ENCODE measurements at places on chromosomes 12 and 14.

- no peak for DNase-seq
Observed at GRCh38 chr12:123860377-123860776, 98.3 kb downstream of the DNAH10 start.

DNA sequence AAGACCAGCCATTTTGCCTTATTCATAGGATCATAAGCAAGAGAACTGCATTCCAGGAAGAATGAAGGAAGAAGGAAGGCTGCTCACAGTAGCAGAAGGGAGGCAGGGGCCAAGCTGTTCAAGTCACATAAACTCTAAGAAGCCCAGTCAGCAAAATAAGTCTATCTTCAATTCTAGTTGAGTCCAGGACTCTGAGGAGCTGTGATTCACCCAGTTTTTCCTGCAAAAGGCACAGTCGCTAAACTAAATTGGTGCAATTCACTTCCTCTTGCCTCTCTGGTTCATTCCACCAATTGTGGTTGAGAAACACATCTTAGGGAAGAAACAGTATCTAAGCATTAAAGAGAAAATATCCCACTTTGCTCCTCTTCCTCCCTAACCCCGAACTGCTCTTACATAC, 9.8 kb downstream of the ZNF641 start:
- DNase-seq, result no peak

DNA sequence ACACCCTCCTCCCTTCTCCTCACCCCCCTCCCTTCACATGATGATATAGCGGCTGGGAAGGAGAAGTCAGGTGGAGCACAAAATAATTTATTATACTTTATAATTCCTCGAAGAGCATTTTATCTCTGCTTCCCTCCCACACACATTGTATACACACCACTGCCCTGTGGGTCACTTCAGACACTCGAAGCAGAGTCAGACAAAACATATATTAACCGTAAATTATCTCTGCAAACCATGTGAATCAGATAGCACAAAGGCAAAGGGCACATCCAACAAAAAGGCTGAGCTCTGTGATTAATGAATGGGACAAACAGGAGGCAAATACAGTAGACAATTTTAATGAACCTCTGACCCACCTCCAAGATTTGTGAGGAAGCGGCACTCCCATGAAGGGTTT, 450.7 kb downstream of the GALC start:
- no peak for DNase-seq

DNA sequence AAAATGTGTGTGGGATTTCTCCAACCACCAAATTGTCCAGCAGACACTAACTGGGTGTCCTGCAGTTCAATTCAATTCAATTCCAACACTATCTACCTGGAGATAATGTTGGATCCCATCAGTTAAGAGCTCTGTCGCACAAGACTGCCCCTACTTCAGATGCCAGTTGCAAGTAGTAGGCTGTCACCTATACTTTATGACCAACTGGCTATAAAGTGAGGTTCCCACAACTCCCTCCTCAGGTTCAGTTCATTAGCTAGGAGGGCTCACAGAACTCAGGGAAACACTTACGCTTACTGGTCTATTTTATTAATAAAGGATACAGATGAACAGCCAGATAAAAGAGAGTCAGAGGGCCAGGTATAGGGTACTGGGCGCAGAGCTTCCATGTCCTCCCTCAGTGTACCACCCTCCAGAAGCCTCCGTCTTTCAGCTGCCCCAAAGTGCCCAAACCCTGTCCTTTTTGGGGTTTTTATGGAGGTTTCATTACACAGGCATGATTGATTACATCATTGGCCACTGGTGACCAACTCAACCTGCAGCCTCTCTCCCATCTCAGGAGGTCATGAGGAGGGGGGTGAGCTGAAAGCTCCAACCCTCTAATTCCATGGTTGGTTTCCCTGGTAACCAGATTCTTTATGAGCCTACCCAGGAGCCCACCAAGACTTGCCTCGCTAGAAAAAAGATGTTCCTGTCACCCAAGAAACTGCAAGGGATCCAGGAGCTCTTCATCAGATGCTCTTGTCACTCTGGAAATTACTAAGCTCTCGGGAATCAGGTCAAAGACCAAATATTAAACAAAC, 7.5 kb upstream of the SERPINA5 start:
- no peak for DNase-seq

GRCh38 chr12:97910559-97910958, 448.0 kb downstream of the RMST start:
- DNase-seq, result no peak

GRCh38 chr14:102654298-102654697, 61.8 kb downstream of the RCOR1 start:
- peak; percentile 38 for DNase-seq

DNA sequence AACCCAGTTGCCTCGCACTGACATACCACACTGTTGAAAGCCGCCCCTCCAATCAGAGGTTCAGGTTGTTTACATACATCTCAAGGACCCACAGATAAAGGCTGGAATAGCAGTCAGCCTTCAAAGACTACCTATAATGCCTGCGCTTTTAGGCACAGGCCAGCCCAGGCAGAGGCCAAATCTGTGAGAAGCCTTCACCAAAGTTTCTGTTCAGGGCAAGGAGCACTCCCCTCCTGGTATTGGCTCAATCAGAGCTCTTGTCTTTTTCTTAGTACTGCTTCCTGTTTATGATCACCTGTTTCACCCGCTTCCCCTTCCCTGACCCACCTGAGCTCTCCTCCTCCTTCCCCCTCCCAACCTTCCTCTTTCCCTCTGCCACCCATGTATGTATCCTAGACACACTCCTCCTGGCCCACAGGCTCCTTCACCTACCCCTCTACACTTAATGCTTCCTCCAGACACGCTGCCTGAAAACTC, 34.8 kb downstream of the DUSP16 start:
- no peak for DNase-seq

DNA sequence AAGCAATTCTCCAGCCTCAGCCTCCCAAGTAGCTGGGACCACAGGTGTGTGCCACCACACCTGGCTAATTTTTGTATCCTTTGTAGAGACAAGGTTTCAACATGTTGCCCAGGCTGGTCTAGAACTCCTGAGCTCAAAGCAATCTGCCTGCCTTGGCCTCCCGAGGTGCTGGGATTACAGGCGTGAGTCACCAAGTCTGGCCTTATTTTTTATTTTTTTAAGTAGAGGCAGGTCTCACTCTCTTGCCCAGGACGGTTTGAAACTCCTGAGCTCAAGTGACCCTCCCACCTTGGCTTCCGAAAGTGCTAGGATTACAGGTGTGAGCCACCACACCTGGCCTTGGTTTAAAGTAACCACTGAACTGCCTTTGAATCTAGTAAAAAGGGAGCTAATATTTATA, 56.8 kb downstream of the SPPL3 start:
- DNase-seq, result no peak

GRCh38 chr12:26226122-26226521, 30.7 kb downstream of the SSPN start:
- DNase-seq, result no peak

- no peak for DNase-seq
Observed at GRCh38 chr14:100788517-100788916, 37.4 kb upstream of the MEG3 start.

- no peak for DNase-seq
Observed at GRCh38 chr12:15130541-15130940, 90.7 kb downstream of the RERG start.

- DNase-seq, result no peak
Observed at GRCh38 chr14:61752626-61753025, 9.6 kb upstream of the SNAPC1 start.

DNA sequence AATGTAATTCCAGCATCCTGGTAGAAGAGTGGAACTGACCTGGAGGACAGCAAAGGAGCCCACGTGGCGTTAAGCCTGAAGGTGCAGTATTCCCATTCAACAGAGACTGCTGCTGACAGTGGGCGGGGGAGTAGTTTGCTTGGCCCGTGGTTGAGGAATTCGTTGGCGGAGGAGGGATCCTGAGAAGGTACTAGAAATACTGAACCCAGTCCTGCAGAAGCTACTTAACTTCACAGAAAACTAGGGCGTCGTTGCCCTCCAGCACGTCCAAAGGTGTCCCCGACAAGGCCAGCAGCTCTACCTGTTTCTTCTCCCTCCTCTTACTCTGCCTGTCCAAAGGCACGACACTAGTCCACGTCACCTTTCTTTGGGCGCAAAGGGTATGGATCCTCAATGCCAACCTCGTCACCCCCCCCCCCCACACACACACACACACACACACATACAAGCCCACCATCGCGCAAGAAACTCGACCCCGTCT, 303 bp downstream of the PUS7L start:
- DNase-seq, result no peak

- DNase-seq, result no peak
Observed at GRCh38 chr14:74949859-74950573, 5.4 kb downstream of the PGF start.

DNA sequence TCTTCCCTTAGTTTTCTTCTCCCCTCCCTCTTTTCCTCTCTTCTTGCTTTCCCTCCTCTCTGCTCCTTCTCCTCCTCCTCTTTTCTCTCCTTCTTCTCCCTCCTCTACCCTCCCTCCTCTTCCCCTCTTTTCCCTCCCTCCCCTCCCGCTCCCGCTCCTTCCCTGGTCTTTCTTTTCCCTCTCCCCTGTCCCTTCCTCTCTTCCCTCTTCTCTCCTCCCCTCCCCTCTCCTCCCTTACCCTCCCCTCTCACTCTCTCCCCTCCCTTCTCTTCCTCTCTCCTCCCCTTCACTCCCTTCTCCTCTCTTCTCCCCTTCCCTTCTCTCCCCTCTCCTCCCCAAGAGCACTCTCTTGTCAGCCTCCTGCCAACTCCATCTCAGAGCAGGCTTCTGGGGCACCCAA, 17.4 kb upstream of the FBXO21 start:
- no peak for DNase-seq

- DNase-seq, result no peak
Observed at GRCh38 chr12:12487490-12487889, 75.2 kb downstream of the DUSP16 start.

DNA sequence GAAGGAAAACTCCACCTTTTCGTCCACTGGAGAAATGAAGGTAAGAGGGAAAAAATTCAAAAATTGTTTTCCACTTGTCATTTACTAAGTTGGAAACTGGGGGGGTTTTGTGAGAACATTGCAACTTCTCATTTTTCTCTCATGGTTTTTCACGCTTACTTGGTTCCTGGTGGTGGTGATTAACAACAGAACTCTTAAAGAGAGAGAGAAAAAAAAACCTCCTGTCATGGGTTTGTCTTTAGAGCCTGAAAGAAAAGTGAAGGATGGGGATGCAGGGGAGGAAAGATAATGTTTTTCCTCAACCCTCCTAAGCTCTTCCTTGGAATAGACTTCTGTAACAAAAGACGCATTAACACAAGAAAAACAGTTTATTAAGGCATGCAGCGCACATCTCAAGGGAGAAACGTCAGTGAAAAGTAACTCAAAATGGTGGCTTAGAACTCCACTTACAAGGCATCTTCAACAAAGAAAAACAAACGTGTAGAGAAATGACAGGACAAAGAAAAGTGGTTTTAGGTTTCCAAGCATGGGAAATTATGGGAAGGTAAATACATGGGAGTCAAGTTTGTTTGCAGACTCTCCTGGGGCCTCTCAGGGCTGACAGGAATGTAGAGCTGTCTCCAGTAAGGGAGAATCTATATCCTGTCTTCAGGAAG, 81.9 kb upstream of the ATF7IP start:
- DNase-seq, result no peak

DNA sequence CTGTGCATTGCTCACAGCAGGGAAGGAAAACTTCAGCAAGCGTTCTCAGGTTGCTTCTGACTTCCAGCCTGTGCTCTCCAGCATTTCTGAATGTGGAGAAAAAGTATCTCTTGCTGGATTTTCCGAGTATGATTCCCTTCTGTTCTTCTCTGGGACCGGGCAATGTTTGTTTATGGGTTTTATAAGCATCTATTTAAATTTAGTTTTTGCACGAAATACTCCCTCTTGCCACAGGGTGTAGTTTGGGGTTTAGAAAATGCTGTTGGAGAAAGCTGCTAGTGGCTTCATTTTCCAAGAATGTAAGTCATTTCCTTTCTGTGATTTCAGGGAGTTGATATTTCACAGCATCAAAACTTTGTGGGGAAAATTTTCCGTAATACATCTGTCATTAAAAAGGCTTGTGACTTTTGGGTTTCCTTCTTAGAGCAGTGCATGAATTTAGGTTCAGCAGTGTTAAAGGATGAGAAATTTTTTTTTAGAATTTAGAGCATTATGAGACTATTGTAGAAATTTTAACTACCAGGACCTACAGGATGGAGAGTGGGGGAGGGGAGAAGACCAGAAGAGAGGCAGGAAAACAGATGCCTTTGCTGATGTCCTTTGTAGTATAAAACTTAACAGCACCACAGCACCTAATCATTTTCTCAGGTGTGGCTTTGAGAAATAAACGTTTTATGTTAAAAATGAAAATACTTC, 1.5 kb downstream of the FRMD6 start:
- no peak for DNase-seq
